ENCODE measurements at places on chromosomes 4 and X.
A peak's percentile ranks its signal among the peaks of the same experiment; 100 is the strongest.

DNA sequence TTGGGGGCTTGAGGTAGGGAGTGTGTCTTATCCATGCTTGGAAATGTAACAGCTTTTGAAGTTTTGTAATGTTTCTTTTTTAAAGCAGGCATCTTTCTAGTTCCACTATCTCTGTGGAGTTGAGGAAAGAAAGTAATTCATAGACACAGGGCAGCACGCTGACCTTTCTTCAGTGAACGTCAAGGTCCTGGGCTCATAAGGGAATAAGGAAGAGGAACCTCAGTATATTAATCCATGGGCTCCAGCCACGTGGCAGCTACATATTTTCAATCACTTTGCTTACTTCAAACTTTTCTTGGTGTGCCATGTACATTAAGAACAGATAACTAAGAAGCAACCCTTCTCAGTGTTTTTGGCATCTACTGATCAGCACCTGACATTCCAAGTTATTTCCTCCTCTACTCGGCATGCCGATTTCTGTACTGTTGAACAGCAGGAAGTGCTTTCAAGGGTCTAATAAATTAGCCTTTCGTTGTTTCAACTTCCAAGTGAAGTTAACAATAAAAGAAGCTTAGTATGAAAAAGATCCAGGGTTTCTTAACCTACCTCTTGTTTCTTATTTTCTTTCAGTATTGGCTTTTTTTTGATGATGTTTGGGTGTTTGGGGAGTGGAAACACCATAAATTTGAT, 88.2 kb downstream of the SORBS2 start:
- DNase-seq, result no peak

DNA sequence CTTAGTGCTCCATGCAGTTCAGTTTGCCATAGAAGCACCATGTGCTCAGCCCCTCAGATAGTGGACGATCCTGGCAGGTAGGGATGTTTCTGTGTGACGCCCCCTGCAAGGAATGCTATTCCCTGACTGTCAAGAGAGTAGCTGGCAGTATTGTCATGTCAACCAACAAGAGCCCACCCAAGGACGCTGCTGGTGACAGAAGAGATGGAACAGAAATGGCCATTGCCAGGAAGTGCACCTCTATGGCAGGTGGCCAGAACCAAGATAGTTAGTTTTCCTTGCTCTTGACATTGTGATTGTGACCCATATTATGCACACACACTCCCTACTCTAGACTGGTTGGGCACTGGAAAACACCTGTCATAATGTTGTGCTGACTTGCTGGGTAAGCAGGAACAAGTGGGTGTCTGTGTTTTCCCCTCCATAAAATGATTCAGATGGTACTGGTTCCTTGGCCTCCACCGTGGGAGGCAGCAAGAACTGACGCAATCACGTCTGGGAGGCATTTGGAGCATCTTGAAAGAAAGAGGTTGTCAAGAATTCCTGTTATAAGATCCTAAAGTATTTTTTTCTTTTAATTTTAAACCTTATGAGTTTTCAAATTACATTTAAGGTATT, 507.9 kb downstream of the MID1IP1 start:
- no peak for DNase-seq

DNA sequence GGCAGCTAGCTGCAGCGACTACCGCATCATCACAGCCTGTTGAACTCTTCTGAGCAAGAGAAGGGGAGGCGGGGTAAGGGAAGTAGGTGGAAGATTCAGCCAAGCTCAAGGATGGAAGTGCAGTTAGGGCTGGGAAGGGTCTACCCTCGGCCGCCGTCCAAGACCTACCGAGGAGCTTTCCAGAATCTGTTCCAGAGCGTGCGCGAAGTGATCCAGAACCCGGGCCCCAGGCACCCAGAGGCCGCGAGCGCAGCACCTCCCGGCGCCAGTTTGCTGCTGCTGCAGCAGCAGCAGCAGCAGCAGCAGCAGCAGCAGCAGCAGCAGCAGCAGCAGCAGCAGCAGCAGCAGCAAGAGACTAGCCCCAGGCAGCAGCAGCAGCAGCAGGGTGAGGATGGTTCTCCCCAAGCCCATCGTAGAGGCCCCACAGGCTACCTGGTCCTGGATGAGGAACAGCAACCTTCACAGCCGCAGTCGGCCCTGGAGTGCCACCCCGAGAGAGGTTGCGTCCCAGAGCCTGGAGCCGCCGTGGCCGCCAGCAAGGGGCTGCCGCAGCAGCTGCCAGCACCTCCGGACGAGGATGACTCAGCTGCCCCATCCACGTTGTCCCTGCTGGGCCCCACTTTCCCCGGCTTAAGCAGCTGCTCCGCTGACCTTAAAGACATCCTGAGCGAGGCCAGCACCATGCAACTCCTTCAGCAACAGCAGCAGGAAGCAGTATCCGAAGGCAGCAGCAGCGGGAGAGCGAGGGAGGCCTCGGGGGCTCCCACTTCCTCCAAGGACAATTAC, 1.4 kb downstream of the AR start:
- peak; percentile 48 for DNase-seq

DNA sequence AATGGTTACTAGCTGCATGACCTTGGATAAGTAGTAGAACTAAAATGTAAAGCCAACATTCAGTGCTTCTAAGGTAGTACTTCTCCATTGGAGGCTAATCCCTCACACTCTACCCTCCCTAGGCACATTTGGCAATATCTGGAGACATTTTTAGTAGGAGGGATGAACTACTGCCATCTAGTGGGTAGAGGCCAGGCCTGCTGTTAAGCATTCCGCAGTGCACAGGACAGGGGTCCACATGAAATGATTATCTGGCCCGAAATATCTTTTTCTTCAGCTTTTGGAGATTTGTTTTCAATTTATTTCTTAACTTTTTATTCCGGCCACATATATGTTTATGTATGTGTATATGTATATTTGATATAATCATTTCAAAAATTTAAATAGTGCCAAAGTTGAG, 36.0 kb upstream of the SPANXC start:
- peak; percentile 41 for DNase-seq

- DNase-seq, result no peak
Measured at GRCh38 chr4:138890891-138891570, 124.5 kb upstream of the NOCT start.

DNA sequence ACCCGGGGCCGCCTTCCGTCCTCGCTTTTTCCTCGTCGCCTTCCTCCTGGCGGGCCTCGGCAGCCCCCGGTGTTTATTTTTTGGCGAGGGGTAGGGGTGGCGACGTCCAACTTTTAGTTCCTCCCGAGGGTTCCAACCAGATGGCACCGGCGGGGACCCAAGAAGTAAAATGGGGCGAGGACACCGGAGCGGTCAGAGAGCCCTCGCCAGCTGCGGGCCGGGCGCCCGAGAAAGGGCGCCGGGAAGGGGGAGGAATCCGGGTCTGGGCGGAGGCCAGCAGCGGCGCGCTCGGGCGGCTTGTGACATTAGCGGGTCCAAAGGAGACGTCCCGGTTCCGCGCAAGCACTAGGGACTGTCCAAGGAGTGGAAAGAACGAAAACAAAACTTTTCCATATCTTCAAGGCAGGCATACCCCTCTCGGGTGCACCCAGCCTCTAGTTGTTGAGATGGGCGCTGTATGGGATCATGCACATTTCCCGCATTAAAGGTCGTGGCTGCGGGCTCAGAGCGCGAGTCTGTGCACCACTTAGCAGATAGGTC, 691 bp upstream of the USP46 start:
- peak; percentile 58 for DNase-seq

GRCh38 chrX:18992829-18993228, 8.9 kb upstream of the PHKA2 start:
- DNase-seq, result no peak

DNA sequence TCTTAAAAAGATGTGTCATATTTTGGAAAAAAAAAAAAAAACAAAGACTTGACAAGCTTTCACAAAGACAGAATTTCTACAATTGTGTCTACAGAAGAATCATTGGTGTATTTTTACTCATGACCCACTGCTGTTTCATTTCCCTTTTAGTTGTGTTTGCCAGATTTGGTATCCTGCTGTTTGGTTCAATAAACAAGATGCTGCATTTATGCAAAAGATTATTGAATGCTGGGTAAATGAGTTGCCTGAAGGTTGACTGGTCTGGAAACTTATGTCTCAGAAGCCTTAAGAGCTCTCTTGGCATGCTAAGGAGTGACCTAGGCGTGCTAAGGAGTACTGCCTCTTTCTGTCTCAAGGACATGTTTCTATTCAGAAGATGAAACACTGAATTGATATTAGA, 64.9 kb upstream of the NPY2R start:
- no peak for DNase-seq

GRCh38 chrX:7059859-7060258, 87.7 kb upstream of the STS start:
- no peak for DNase-seq

GRCh38 chrX:34866646-34867045, 76.0 kb upstream of the FAM47B start:
- DNase-seq, result no peak

- DNase-seq, result no peak
Measured at GRCh38 chrX:20382518-20383297, 116.0 kb upstream of the RPS6KA3 start.

- no peak for DNase-seq
Measured at GRCh38 chrX:19990151-19990555, 708 bp downstream of the BCLAF3 start.

- peak; percentile 6 for DNase-seq
Measured at GRCh38 chr4:75512386-75513211, 1.6 kb downstream of the RCHY1 start.

- DNase-seq, result no peak
Measured at GRCh38 chrX:19678941-19679340, 163.6 kb upstream of the MAP3K15 start.

DNA sequence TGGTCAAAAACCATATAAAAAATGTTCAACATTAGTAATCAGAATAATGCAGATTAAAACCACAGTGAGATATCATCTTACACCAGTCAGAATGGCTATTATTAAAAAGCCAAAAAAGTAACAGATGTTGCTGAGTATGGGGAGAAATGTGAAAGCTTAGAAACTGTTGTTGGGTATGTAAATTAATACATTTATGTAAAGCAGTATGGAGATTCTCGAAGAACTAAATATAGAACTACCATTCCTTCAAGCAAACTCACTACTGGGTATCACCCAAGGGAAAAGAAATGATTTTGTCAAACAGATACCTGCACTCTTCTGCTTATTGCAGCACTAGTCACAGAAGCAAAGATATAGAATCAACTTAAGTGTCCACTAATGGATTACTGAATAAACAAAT, 576.4 kb upstream of the EPHA5 start:
- DNase-seq, result no peak

GRCh38 chrX:71095981-71096759, 519 bp downstream of the FOXO4 start:
- peak; percentile 58 for DNase-seq

DNA sequence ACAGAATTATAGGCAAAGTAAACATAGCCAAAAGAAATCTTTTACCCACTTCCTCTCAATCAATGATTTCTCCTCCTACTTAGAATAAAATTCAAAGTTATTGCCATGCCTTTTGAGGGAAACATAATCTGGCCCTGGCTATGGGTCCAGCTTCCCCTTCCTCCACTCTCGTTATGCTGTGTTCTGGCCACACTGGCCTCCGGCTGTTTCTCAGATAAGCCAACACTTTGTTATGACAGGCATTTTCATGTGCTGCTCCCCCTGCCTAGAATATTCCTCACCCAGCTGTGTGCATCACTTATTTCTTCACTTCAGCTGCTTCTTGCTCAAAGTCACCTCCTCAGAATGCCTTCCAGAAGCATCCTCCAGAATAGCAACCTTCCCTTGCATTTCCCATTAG, 386.6 kb upstream of the AADAT start:
- no peak for DNase-seq

- DNase-seq, result no peak
Measured at GRCh38 chr4:152304220-152304619, 231.7 kb downstream of the FBXW7 start.

DNA sequence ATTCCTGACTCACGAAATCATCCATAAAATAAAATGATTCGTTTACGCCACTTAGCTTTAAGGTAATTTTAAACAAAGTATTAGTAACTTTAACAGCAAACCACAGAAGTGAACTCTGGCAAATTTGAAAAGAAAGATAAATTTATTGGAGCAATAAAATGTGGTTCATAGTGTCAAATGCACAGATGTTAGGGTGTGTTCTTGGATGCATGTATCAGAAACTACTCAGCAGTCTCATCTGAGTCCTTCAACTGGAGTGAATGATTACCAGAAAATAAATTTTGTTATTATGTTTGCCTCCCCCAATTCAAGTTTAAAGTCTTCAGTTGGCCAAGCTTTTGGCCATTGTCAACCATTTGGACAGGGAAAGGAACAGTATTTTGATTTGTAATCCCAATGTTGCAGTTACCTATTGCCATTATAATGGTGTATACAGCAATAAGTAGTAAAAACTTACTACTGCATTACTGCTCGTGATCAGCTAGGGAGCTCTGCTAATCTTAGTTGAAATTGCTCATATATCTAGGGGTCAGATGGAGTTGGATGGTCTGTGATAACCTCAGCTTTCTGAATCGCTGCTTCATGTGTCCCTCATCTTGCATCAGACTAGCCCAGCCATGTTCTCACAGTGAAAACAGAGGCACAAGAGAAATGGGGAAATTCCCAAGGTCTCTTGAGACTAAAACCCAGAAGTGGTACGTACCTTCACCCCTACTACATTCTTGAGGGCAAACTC, 254.6 kb upstream of the KCNIP4 start:
- no peak for DNase-seq

GRCh38 chr4:6499238-6499600, 26.8 kb upstream of the PPP2R2C start:
- no peak for DNase-seq

GRCh38 chr4:13599159-13599558, 28.4 kb downstream of the BOD1L1 start:
- peak; percentile 20 for DNase-seq

DNA sequence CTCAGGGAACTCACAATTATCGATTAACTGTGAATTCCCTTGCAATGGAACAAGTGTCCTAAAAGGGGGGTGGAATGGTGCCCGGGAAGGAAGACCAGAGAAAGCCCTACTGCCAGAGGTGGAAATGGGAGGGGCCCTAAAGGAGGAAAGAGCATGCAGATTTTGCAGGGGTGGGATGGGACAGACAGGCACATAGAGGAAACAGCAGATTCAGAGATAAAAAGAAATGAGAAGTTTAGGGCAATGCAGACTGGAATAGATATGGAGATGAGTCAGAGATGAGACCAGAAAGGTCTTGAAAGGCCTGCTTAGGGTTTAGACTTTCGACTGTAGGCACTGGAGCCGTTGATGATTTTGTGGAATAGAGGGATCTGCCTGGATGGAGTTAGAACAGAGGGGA, 57.4 kb upstream of the PITX2 start:
- no peak for DNase-seq

DNA sequence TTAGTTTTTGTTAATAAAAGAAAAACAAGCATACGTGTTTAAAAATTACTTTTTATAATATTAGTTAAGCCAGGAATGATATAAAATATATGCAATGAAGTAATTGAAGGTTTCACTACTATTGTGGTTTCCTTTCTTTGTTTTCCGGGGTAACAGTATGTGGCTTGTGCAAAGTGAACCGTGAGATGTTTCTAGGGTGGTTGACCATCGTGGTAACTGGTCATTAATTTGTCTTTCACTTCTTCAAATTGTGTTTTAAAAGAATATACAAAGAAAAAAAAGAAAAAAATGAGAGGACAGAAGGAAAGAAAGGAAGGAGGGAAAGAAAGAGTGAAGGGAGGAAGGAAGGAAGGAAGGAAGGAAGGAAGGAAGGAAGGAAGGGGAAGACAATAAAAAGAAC, 330.1 kb upstream of the CPXCR1 start:
- no peak for DNase-seq

GRCh38 chr4:38675146-38676121, 11.4 kb downstream of the KLF3 start:
- peak; percentile 90 for DNase-seq

GRCh38 chr4:27176400-27176799, 315.8 kb downstream of the STIM2 start:
- peak; percentile 73 for DNase-seq

GRCh38 chr4:115275615-115276014, 162.2 kb upstream of the NDST4 start:
- DNase-seq, result no peak

All from neural progenitor cell (in vitro differentiated cells).